ENCODE measurements at places on chromosomes 5 and 9. TPM values are rescaled to one million over a fixed set of nuclear protein-coding genes. Genes with fewer than 3 reads are reported as not detected.

- H3K27ac ChIP-seq, result no peak overlapping the region
- no peaks in the 10 kb centered on the region for H3K4me1 ChIP-seq
- H3K4me3 ChIP-seq, result no peak overlapping the region
- H3K27me3 ChIP-seq, result no peaks in the 10 kb centered on the region
- no peaks in the 10 kb centered on the region for H3K36me3 ChIP-seq
- DNase-seq, result no peak
These were observed 34.2 kb upstream of the TRPC7 start for GRCh38 chr5:136399527-136399926.

GRCh38 chr5:9363026-9363425, 182.8 kb downstream of the SEMA5A start:
- H3K27me3 ChIP-seq, result no peaks in the 10 kb centered on the region
- no peak overlapping the region for H3K4me3 ChIP-seq
- H3K27ac ChIP-seq, result no peak overlapping the region
- H3K36me3 ChIP-seq, result no peaks in the 10 kb centered on the region

DNA sequence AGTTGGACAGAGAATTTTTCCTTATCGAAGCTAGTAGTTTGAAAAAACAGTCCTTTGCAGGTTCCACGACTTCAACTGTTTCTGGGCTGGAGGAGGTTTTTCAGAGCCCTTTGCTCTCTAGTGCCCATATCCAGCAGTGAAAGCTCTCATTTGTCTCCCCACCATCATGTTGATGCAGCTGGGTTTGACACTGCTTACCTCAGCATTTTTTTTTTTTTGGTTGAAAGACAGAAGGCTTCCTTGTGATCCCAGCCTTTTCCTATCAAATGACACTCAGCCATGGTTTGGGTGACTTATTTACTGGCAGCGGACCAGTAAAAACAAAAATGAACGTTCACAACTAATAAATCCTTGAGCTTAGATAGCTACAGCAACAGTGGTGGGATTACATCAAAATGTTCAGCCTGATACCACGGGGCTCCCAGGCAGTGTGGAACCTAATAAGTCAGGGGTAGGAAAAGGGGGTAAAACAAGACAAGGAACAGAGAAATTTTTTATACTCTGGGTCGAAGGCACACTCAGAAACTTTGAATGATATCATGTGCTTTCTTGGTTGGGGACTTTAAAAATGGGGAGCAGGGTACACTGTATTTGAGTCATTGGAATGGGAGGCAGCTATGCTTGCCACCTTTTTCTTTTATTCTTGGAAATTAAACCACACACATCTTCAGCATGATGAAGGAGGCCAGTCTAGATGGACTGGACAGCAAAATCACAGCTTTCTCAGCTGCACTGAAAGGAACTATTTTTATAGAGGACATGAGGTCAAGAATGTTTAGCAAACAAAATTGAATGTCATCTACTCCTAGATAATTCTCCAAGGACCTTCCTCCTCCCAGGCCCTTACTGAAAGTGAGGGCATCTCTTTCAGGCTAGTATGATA, 308.9 kb upstream of the MPDZ start:
- H3K4me3 ChIP-seq, result no peak overlapping the region
- H3K4me1 ChIP-seq, result no peaks in the 10 kb centered on the region
- DNase-seq, result peak; percentile 56
- H3K27me3 ChIP-seq, result no peaks in the 10 kb centered on the region

SEMA6A gene
- total RNA-seq, result 5.7 TPM

DNA sequence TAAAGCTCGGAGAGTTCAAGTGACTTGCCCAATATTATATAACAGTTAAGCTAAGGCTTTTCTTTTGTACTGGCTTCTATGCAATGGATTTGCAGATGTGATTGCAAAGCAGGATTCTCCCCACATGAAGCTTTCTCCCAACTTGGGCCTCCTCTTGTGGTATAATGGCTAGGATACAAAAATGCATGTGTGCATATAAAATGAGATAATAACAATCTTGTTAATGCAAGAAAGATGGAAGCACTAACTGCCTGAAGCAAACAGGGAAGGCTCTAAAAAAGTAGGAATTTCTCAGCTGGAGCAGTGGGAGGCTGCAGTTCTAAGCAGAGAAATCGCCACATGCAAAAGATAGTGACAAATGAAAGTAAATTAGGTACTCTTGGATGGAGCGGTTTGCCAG, 444.2 kb upstream of the RIOK2 start:
- DNase-seq, result no peak
- no peaks in the 10 kb centered on the region for H3K36me3 ChIP-seq
- H3K4me3 ChIP-seq, result no peak overlapping the region
- H3K27ac ChIP-seq, result no peak overlapping the region

DNA sequence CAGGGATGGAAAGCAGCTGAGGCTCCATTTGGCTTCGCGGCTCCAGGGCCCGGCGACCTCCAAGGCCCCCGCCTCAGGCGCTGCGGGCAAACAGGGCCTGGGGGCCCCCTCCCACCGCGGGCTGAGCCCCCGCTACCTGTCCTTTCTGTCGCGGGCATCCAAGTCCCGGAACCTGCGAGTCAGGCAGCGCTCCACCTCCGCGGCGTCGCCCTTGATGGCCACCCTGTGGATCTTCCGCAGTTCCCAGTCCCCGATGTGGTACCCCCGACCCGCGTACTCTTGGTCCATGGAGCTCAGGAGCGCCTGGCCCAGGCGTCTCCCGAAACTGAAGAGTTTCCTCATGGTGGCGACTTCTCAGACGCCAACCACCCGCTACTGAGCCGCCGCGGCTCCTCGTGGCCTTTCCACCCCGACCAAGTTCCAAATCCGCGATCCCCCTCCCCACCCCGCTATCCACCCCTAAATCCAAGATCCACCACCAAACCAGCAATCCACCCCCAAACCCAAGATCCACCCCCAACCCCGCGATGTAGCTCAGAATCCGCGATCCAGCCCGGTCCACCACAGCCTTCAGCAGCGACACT, 86.5 kb upstream of the CCDC180 start:
- DNase-seq, result no peak
- H3K4me1 ChIP-seq, result peaks cover 18% of the 10 kb centered on the region
- H3K27ac ChIP-seq, result no peak overlapping the region
- peak overlapping the region; percentile 40 for H3K4me3 ChIP-seq

Data from stomach (tissue), 19 donors.